Spinal cord (tissue), 10 donors: ENCODE measurements at places on chromosomes 1 and 21. TPM values are rescaled to one million over a fixed set of nuclear protein-coding genes. Genes with fewer than 3 reads are reported as not detected.

DNA sequence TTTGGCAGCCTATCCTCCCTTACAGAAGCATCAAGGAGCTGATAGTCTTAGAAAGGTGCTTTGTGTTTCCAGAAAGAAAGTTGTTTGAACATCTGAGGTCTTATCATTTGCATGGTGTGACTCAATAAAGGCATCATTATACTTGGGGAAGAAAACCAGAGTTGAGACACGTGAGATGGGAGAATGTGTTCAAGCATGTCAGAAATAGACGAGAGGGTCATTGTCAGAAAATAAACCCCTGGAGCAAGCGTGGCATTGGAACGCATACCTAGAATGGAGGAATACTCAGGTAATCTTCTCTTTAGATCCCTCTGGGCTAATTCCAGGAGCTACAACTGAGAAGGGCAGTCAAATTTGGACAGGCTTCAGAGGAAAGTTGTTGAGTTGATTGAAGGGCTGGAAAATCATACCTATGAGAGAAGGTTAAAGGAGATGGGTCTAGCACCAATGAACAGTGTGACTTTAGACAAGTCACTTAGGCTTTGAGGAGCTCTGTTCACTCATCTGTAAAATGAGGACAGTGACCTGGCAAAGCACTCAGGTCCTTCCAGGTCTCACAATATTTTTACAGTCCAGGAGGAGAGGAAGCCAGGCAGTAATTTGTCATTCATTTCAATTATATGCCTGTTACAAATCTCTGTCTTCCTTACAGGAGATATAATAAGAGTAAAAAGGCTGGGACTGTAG lies 101.3 kb upstream of the C1orf21 start:
- H3K4me1 ChIP-seq = no peaks in the 10 kb centered on the region
- no peaks in the 10 kb centered on the region for H3K36me3 ChIP-seq
- H3K27me3 ChIP-seq = no peaks in the 10 kb centered on the region

DNA sequence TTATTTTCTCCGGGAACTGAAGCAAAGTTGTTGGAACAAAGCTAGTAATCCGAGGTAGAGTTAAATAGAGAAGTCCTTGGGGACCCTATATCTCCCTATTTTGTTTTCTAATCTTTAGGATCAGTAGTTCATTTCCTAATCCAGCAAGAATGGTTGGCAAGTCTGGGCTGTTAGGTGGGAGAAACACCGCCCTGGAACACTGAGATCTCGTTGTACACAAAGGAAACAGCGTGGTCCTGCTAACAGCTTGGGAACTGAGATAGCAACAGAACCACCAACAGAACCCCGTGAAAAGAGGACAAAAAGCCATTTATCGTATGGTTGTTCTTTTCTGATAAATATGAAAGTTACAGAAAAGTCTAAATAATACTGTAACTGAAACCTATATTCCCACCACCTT lies 121.9 kb upstream of the CDC42BPA start:
- no peaks in the 10 kb centered on the region for H3K4me1 ChIP-seq
- no peak overlapping the region for H3K27ac ChIP-seq
- DNase-seq = no peak
- H3K36me3 ChIP-seq = no peaks in the 10 kb centered on the region

- no peaks in the 10 kb centered on the region for H3K27me3 ChIP-seq
- H3K4me1 ChIP-seq = peaks cover 30% of the 10 kb centered on the region
- no peak overlapping the region for H3K27ac ChIP-seq
- peaks cover 4% of the 10 kb centered on the region for H3K36me3 ChIP-seq
- no peak for DNase-seq
Measured at GRCh38 chr1:153615406-153615805, 719 bp downstream of the S100A14 start.

Gene OR10Z1
- not detected for total RNA-seq
